ENCODE measurements at places on chromosomes 4 and X.

- no peak for DNase-seq
Observed at GRCh38 chr4:16725252-16725651, 173.2 kb downstream of the LDB2 start.

DNA sequence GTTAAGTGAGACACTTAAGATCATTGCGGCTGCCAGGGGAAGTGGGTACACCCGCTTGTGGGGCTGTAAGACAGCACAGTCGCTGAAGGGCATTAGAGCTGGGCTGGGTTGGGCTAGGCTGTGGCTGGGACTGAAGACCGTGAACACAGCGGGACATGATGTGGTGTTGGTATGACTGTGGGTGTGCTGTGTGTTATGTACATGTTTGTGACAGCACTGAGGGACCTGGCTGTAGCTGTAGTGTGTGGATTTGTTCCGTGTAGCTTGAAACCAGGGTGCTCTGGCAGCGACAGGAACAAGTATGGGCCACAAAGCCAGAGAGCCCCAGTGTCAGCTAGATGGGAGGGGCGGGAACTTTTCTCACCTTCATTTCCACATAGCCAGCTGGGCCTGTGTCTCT is 82.1 kb downstream of the NHSL2 start:
- DNase-seq: no peak

- DNase-seq: no peak
Observed at GRCh38 chr4:86587381-86588140, 6.6 kb upstream of the PTPN13 start.

- DNase-seq: peak; percentile 1
Observed at GRCh38 chrX:145190801-145191389, 56.4 kb upstream of the SPANXN1 start.

GRCh38 chr4:97073194-97073593 is 1070.1 kb downstream of the STPG2 start:
- DNase-seq: no peak

DNA sequence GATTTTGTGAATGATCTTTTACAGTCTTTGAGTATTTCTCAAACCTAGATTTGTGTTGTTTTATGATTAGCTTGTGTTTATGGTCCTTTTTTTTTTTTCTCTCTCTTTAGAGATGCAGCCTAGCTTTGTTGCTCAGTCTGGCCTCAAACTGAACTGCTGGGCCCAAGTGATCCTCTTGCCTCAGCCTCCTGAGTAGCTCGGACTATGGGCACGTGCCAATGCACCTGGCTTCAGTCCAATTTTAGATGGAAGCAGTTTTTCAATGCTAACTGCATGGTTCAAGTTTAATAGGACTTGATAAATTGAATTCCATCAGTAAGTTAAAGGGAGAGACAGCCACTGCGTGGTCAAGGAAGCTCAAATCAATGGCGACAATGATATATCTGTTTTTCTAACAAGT is 3.8 kb upstream of the FGG start:
- DNase-seq: no peak

- DNase-seq: no peak
Observed at GRCh38 chr4:38523054-38523453, 140.9 kb upstream of the KLF3 start.

GRCh38 chrX:100296183-100296753 is 113.8 kb downstream of the PCDH19 start:
- no peak for DNase-seq

GRCh38 chr4:122798101-122798500 is 28.5 kb upstream of the FGF2 start:
- peak; percentile 94 for DNase-seq

DNA sequence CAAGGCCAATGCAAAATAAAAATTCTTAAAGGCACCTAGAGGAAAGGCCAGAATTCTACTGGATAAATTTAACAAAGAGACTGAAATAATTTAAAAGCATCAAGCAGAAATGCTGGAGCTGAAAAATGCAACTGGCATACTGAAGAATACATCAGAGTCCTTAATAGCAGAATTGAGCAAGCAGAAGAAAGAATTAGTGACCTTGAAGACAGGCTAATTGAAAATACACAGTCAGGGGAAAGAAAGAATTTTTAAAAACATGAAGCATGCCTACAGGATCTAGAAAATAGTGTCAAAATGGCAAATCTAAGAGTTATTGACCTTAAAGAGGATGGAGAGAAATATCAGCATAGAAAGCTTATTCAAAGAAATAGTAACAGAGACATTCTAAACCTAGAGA is 371.7 kb downstream of the KLHL13 start:
- DNase-seq: no peak

DNA sequence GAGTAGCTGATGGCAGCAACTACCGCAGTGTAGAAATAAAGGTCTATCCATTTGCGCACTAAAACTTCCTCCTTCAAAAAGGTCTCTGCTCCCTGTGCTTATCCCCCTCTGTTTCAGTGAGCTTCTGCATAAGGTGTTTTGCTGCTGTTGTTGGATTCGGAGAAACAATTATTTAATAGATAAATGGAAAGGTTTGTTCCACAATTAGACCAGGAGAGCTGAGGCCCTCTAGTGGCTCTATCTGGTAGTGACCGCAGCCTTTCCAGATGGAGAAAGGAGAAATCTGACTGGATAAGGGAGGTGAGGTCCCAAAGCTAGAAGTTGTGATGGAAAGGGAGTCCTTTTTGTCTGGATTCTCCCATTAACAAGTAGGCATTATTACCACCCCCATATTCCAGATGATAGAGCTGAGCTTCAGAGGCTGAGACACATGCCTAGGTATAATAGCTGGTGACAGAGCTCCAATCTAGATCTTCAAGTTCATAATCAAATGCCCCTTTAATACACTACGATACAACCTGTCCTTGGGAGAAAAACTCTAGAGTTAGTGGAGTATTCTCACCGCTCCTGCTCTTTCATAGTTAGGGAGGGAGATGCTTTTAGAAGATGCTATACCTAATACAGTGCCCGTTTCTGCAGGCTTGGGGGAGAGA is 5.1 kb upstream of the GABRQ start:
- DNase-seq: peak; percentile 16

GRCh38 chr4:185112104-185112503 is 31.0 kb upstream of the SLC25A4 start:
- DNase-seq: peak; percentile 94

DNA sequence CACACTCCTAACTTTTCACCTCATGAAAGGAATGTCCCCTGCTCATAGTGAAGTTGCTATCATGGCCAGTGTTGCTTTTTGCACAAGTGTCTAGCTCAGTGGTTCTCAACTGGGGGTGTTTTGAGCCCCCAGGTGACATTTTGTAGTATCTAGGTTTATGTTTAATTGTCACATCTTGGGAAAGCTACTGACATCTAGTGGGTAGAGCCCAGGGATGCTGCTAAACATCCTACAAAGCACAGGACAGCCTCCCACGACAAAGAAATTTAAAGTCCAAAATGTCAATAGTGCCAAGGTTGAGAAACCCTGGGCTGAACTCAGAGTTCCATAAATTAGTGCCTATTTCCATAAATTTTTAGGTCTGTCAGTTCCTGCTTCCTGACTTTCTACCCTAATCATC is 70.7 kb upstream of the HCCS start:
- no peak for DNase-seq

DNA sequence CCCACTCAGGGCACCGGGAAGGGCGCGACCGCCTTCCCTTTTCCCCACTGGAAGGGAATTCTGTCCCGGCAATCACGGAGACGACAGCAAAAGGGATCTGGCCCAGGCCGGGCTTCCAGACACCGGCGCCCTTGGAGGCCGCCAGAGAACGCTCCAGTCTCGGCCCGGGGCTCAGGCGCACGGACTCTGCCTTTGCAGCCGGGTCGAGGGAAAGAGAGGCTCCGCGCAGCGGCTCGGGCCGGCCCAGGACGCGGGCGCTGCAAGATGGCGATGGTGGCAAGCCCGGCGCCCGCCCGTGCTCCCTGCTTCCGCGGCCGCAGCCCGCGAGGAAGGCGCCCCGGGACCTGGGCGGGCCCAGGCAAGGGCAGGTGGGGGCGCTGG is 1.1 kb downstream of the CTBP1 start:
- DNase-seq: no peak

GRCh38 chr4:107248571-107248970 is 212.5 kb upstream of the DKK2 start:
- DNase-seq: peak; percentile 18

GRCh38 chrX:132364313-132364712 is 124.5 kb downstream of the MBNL3 start:
- DNase-seq: no peak
